ENCODE measurements at places on chromosomes 2 and 18.

DNA sequence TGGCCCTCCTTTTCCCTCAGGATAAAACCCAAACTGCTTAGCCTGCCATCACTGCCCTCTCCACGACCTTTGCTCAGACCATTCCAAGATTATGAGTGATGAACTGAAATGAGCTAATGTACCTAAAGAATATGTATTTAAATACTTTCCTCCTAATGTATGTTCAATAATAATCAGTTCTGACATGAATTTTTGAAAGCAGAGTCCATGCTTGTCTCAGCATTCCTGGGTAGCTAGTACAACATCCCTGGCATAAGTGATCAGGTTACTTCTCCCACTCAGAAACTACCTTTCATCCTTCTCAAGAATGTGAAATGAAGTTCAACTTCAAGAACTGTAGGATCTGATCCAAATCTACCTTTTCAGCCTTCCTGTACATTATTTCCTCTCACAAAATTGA is 103.6 kb downstream of the UNC80 start:
- DNase-seq: no peak

GRCh38 chr2:190941571-190941970 is 61.0 kb downstream of the GLS start:
- DNase-seq: no peak

- no peak for DNase-seq
Observed at GRCh38 chr2:64718250-64718885, 64.7 kb upstream of the SERTAD2 start.

- DNase-seq: peak; percentile 96
Observed at GRCh38 chr2:20633794-20634506, 16.9 kb downstream of the HS1BP3 start.

GRCh38 chr2:119440501-119440870 is 8.8 kb downstream of the TMEM37 start:
- DNase-seq: no peak

- DNase-seq: peak; percentile 87
Observed at GRCh38 chr2:111121028-111121827, 514 bp downstream of the BCL2L11 start.

- no peak for DNase-seq
Observed at GRCh38 chr2:105416156-105416555, 17.3 kb upstream of the FHL2 start.

GRCh38 chr18:63477968-63478367 is 1.2 kb downstream of the SERPINB5 start:
- DNase-seq: no peak

GRCh38 chr2:207266648-207267047 is 100.9 kb upstream of the KLF7 start:
- DNase-seq: no peak

DNA sequence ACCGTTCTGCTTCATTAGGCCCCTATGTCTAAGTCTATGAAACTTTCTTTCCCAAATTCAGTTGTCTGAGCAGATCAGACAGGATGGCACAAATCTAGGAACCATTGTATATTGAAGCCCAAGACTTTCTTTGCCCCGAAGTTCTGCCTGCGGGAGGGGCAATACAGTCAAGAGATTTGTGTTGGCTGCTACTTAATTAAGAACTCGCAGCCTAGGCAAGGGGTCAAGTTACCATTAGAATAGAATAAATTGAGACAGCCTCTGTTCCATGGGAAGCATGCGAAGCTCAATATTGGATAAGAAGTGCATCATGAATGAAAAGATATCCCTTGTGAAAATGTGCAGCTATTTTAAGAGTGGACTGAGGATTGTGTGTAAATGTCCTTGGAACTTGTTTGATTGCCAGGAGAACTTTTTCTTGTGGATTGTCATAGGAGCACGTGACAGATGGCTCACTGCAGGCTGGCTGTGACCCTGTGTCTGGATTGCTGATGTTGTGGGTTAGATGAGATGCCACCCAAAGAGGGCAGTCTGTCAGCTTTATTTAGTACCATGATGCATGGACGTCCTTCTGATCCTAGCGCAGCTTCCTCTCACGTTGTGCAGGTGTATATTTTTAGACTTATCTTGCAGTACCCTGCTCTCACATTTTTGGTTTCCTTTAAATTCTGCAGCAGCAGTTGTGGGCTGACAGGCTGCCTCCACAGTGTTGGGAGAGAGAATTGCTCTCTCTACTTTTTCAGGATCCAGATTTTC is 30.9 kb downstream of the HAUS1 start:
- DNase-seq: no peak

- no peak for DNase-seq
Observed at GRCh38 chr2:64615844-64616536, 37.7 kb downstream of the SERTAD2 start.
